ENCODE measurements at places on chromosomes 12 and 14. TPM values are rescaled to one million over a fixed set of nuclear protein-coding genes. Genes with fewer than 3 reads are reported as not detected.

GRCh38 chr12:94614288-94614721 lies 36.1 kb downstream of the TMCC3 start:
- H3K27ac ChIP-seq: no peak overlapping the region
- DNase-seq: no peak
- no peaks in the 10 kb centered on the region for H3K27me3 ChIP-seq
- H3K36me3 ChIP-seq: no peaks in the 10 kb centered on the region

DNA sequence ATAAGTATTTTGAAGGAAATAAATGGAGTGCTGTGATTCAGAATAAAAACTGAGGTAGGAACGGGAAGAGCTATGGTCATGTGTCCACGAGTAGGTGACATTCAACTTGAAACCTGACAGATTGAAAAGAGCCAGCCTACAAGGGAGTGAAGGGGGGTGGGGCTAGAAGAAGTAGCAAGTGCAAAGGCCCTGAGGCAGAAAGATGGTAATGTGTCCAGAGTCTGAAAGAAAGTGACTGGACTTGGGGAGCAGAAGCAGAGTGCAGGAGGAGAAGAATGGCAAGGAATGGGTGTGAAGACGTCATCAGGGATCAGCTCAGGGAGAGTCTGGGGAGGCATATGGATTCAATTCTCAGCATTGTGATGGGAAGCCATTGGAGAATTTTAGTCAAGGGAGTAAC lies 13.7 kb downstream of the PLXNC1 start:
- no peaks in the 10 kb centered on the region for H3K36me3 ChIP-seq
- H3K4me3 ChIP-seq: no peak overlapping the region
- no peak overlapping the region for H3K27ac ChIP-seq
- no peaks in the 10 kb centered on the region for H3K27me3 ChIP-seq
- no peaks in the 10 kb centered on the region for H3K4me1 ChIP-seq

GRCh38 chr14:55731881-55732498 lies 152.0 kb downstream of the KTN1 start:
- H3K27ac ChIP-seq: no peak overlapping the region
- no peak overlapping the region for H3K4me3 ChIP-seq
- peak; percentile 42 for DNase-seq
- no peaks in the 10 kb centered on the region for H3K36me3 ChIP-seq

GRCh38 chr12:130504110-130504839 lies 166.6 kb downstream of the PIWIL1 start:
- no peaks in the 10 kb centered on the region for H3K4me1 ChIP-seq
- no peaks in the 10 kb centered on the region for H3K36me3 ChIP-seq
- no peak overlapping the region for H3K4me3 ChIP-seq
- H3K27me3 ChIP-seq: no peaks in the 10 kb centered on the region
- no peak overlapping the region for H3K27ac ChIP-seq
- DNase-seq: no peak

- no peaks in the 10 kb centered on the region for H3K27me3 ChIP-seq
- no peak for DNase-seq
- peaks cover 7% of the 10 kb centered on the region for H3K4me1 ChIP-seq
Observed at GRCh38 chr12:27387473-27387872, 54.8 kb downstream of the BMAL2 start.

DNA sequence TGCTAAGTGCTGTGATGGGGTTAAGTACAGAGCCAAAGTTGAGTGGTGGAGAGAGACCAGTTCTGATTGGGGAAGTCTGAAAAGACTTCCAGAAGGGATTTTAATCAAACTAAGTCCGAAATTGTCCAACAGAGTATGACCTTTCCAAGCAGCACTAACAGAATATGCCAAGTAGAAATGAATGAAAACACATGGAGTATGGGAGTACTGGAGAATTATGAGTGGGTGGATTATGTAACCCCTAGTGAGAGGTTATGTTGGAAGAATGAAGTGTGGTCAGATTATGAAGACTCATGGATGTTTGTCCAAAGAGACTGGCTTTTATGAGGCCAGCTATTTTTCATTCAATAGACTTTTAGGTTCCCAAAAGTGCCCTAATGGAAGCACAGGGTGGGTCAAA lies 94.0 kb upstream of the PLEKHA5 start:
- H3K4me1 ChIP-seq: peaks cover 29% of the 10 kb centered on the region
- no peaks in the 10 kb centered on the region for H3K36me3 ChIP-seq
- no peak overlapping the region for H3K4me3 ChIP-seq
- DNase-seq: peak; percentile 82
- H3K27ac ChIP-seq: peak overlapping the region; percentile 11

GRCh38 chr14:99910337-99911309 lies 117.4 kb downstream of the EML1 start:
- no peak overlapping the region for H3K4me3 ChIP-seq
- H3K4me1 ChIP-seq: peaks cover 10% of the 10 kb centered on the region
- H3K27ac ChIP-seq: peak overlapping the region; percentile 51

DNA sequence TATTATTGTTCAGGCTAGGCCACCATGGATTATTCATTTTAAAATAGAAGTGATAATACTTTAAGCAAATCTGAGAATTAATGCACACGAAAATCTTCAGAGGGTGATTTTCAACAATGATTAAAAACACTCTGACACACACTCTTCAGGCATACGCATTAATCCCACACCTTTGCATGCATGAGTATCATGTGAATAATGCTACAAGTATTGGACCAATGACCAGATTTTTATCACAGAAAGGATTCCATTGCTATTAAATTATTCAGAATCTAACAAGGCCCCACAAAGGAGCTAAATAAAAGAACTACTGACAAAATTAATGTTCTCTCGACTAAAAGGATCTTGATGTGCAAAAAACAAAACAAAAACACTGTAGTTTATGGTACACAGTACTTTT lies 11.1 kb downstream of the EPS8 start:
- no peaks in the 10 kb centered on the region for H3K36me3 ChIP-seq
- peaks cover 86% of the 10 kb centered on the region for H3K4me1 ChIP-seq
- H3K4me3 ChIP-seq: peak overlapping the region; percentile 58
- H3K27me3 ChIP-seq: no peaks in the 10 kb centered on the region
- peak overlapping the region; percentile 80 for H3K27ac ChIP-seq

- peaks cover 20% of the 10 kb centered on the region for H3K27me3 ChIP-seq
- DNase-seq: no peak
- H3K4me3 ChIP-seq: no peak overlapping the region
- H3K36me3 ChIP-seq: no peaks in the 10 kb centered on the region
Observed at GRCh38 chr14:22478247-22478646, 110.8 kb downstream of the DAD1 start.

GRCh38 chr12:109687250-109687649 lies 26.4 kb upstream of the FAM222A start:
- no peaks in the 10 kb centered on the region for H3K36me3 ChIP-seq
- H3K27me3 ChIP-seq: peaks cover 7% of the 10 kb centered on the region
- no peaks in the 10 kb centered on the region for H3K4me1 ChIP-seq
- DNase-seq: no peak
- H3K4me3 ChIP-seq: no peak overlapping the region
- no peak overlapping the region for H3K27ac ChIP-seq

Gene SSTR1
- total RNA-seq: 17.6 TPM

Gene FAM90A1
- total RNA-seq: not detected

Gene PFKM
- 41.1 TPM for total RNA-seq

Gene ARMH4
- total RNA-seq: 3.3 TPM

Gene IL22
- not detected for total RNA-seq

Gene RPGRIP1
- total RNA-seq: not detected

Gene HPD
- not detected for total RNA-seq

Gene PRPH
- total RNA-seq: not detected

Gene AQP6
- not detected for total RNA-seq

Data from GM23248 (cell line).